Bone marrow (tissue), 2 donors: ENCODE measurements at places on chromosomes 2 and 18.

- no peak for DNase-seq
Measured at GRCh38 chr2:60409531-60409871, 144.0 kb downstream of the BCL11A start.

DNA sequence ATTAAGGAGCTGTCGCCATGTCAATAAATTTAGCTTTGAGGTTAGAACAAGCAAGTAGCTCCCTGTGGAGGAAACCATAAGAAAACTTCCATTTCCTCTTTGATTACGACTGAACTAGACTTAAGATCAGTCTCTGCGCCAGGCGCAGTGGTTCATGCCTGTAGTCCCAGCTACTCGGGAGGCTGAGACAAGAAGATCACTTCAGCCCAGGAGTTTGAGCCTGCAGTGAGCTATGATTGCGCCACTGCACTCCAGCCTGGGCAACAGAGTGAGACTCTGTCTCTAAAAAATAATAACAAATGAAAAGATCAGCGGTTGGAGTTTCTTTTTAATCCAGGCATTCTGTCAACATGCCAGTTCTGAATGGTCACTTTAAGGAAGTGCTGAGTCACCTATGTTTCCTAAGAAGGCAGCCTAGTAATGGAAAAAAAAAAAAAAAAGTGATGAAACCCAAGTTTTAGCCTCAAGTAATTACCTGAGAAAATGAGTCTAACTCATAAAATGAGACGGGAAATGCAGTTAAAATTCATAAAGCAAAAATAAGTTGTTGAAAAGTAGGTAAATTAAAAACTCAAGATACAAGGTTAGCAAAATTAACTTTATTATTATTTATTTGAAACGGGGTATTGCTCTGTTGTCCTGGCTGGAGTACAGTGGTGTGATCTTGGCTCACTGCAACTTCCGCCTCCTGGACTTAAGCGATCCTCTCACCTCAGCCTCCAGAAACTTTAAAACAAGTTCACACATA is 10.2 kb downstream of the C18orf32 start:
- peak; percentile 72 for DNase-seq

DNA sequence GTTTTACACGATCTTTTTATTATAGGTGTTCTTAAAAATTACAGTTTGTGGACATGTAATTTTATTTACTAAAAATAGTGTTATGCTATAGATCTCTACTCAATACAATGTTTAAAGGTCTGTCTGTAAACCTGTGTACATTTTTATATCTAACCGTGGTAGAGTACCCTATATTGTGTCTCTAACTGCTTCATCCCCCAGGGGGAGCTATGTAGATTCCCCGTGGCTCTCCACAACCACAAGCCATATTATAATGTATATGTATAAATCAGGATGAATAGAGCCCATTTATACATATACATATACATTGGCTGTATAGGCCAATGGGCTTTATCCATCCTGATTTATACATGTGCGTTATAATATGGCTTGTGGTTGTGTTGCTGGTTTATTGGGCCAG is 59.4 kb downstream of the ADAM23 start:
- no peak for DNase-seq

DNA sequence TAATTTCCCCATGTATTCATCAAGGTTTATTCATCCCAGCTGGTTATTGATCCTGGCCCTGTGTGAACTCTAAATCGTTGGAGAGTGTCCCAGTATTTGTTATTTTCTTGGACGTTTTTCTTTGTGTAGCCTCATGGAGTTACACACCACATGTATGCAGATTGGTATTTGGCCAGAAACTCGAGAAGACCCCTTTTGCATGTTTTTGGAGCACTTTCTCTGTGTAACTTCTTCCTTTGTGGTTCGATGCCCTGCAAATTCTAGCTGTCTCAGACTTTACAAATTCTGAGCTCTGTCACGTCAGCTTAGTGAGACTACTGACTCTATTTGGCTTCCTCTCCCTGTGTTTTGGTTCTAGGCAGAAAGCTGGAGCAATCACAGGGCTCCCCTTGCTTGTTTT is 198.7 kb downstream of the MCFD2 start:
- no peak for DNase-seq

- no peak for DNase-seq
Measured at GRCh38 chr2:43227830-43228281, 1.4 kb upstream of the ZFP36L2 start.

DNA sequence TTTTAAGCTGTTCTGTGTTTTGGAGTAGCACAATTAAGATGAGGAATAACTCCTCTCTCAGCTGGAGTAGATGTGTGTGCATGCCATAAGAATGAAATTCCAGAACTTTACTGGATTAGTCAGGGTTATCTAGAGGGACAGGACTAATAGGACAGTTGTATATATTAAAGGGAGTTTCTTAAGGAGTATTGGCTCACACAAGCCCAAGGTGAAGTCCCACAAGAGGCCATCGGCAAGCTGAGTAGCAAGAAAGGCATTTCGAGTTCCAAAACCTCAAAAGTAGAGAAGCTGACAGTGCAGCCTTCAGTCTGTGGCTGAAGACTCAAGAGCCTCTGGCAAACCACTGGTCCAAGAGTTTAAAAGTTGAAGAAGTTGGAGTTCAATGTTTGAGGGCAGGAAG is 113.7 kb downstream of the RIT2 start:
- DNase-seq: no peak

- DNase-seq: no peak
Measured at GRCh38 chr2:204312105-204312504, 233.2 kb upstream of the PARD3B start.

DNA sequence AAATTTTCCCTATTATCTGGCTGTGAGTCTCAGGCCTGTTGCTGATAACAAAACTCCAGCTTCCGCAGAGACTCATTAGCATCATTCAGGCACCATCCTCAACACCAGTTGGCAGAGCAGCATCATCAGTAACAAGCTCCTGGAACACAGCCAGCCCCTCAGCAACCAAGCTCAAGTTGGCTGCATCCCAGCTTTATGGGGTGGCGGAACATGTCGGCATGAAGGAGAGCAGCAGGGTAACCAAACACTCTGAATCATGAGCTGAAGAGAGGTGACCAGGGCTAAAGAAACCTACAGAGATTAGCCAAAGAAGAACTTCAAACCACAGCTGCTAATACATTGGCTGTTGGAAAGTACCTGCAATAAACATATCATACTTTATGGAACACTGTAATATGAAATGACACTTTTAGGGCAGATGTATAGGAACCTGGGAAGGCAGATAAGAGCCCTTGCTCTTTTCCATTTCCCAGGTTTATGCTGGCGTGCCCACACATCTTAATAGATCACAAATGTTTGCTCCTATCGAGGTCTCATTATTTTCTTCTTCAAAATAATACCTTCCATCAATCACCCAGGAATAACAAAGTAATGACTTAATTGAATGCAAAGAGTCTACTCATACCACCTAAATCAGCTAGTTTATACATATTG is 63.8 kb downstream of the PDE11A start:
- DNase-seq: no peak

DNA sequence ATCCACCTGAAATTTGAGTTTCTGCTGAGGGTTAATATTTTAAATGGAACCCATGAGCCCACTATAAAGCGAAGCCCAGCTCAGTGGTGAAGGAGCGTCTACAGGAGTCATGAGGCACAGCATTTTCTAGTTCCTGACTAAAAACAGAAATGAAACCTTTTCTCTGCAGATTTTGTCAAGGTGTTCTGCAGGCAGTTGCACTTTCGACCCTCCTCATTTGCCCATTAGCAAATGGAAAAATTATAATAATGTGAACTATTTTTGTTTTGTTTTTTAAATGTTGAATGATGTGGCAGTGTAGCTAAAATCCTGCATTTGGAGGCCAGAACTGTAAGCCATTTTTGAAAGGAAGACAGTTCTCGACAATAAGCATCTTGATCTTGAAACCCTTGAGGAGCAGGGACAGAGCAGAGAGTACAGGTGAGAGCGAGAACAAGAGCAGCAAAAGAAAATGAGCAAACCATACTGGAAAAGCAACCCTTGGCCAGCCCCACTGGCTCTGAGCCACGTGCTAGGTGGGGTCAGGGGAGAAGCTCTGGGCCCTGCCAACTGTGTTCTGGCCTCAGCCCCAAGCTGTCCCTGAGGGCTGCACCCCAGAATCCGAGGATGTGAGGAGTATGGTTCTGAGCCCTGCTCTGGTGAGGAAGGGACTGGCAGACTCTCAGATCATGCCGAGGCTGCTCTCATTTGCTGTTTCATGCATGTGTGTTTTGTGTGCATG is 26.4 kb upstream of the COPS8 start:
- no peak for DNase-seq

GRCh38 chr2:16655445-16655837 is 10.2 kb downstream of the CYRIA start:
- no peak for DNase-seq

GRCh38 chr2:10016001-10016801 is 27.1 kb upstream of the KLF11 start:
- no peak for DNase-seq

- no peak for DNase-seq
Measured at GRCh38 chr2:39867268-39867667, 88.2 kb upstream of the THUMPD2 start.

DNA sequence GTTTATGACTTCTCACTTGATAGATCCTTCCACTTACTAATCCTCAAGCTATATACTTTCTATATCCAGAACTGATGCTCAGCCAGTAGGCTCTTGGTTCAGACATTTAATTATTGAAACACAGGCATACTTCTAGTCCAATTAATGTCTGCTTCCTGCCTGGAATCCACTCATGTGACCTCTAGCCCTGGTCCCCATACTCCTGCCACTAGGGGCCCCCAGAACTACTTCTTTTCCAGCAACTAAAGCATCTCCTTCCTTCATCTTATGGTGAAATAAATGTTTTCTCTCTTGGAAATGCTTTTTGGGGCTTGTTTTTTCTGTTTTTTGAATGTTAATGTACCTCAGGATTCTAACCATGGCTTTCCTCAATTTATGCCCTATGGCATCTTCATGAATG is 527.6 kb downstream of the SATB2 start:
- DNase-seq: no peak

DNA sequence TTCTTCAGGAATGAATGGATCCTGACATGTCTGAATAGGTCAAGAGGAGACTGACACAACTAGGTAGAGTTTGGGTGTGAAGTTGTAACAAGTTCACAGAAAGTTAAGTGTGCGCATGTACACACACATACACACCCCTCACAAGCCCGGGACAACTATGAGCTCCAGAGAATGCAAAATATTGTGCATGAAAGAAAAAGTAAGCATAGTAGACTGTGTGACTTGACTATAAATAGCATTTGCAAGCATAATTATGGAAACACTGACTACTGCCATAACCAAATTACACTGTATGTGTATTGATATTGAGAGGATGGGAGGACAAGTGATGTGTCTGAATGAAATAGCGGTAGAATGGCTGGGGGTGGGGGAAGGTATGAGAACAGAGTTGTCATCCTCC is 157.1 kb upstream of the NCK2 start:
- DNase-seq: no peak

DNA sequence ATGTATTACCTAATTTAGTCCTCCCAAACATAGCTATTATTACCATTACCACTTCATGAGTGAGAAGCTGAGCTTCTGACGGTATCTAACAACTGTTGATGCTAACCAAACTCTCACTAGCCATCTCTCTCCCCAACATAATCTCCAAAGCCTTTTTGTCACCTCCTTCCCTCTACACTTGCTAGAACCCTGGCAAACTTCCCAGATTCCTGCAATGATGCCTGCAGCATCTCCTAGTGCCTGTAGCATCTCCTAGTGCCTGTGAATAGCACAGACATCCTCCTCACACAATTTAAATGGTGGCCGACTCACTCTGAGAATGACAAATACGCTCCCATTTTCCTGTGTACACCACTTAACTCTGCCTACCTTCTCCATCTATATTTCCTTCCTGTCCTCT is 126.7 kb downstream of the STK39 start:
- no peak for DNase-seq

GRCh38 chr2:207474863-207475485 is 54.8 kb upstream of the CREB1 start:
- no peak for DNase-seq

DNA sequence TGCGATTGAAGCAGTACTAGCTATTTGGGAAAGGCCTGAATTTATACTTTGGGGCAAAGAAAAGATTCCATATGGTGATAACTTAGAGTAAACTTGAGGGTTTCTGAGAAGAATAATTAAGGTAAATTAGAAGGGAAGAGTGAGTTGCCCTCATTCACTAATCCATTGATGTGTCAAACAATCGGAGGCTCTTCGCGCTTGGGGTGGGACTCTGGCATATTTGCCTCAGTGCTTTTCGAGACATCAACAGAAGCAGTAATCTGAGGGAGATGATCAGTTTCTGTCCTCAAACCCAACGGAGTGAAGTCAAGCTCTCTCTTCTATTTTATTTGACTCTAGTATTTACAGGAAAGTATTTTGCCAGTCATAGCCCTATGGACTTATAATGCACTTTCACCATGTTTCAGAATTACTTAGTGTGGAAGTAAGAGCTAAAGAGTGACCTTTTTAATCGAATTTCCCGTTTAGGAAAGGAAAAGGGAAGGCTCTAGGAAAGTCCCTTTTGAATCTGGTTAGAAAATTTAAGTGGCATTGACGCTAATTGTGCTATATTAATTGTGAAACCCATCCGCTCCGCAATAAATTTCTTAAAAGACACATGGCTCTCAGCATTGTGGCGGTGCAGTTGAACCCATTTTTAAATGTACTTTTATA is 1.3 kb downstream of the RAB10 start:
- no peak for DNase-seq

DNA sequence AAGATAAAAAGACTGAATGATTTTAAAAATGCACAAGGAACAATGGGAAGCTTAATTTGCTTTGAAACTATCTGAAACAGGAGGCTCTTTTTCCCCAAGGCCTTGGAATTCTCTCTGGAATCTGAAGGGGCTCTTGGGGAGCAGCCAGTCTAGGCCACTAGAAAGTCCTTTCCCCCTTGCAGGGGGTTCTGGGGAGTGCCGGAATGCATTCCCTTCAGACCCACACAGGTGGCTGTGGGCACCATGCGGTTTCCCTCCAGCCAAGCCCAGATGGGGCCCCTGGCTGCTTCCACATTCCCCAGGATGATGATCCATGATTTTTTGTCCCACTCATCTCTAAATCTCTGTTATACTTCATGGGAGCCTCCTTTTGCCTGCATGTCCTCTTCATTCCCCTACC is 10.7 kb downstream of the GPR45 start:
- no peak for DNase-seq

GRCh38 chr18:3281456-3282400 is 19.8 kb downstream of the MYL12B start:
- DNase-seq: peak; percentile 77

- DNase-seq: no peak
Measured at GRCh38 chr2:236638707-236639106, 69.1 kb downstream of the ACKR3 start.

- no peak for DNase-seq
Measured at GRCh38 chr18:54388203-54389142, 30.8 kb downstream of the C18orf54 start.

GRCh38 chr18:34097312-34097711 is 127.4 kb downstream of the NOL4 start:
- DNase-seq: no peak

DNA sequence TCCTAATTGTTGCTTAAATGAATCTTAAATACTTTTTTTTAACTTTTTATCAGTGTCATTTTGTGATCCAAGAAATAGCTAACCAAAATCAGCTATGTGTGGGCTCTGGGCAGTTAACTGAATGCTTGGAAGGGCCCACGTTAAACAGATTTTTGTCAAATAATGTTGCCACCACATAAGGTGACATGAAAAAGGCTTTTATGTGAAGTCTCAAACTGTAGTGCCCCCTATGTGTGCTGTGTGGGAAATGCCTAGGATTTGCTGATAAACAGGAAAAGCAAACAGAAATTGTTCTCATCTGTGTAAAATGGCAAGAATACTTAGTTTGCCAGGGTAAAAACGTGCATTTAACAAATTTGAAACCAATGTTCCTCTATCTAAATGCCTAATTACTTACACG is 242.2 kb downstream of the ZNF516 start:
- DNase-seq: no peak

- no peak for DNase-seq
Measured at GRCh38 chr2:111981666-111982065, 73.4 kb upstream of the TMEM87B start.
